ENCODE measurements at places on chromosomes 1 and 21. TPM values are rescaled to one million over a fixed set of nuclear protein-coding genes. Genes with fewer than 3 reads are reported as not detected.

C1orf94 gene
- not detected for total RNA-seq

C1orf185 gene
- not detected for total RNA-seq

FHAD1 gene
- total RNA-seq = 0.42 TPM

C1orf87 gene
- not detected for total RNA-seq

EFNA1 gene
- total RNA-seq = not detected

IL19 gene
- total RNA-seq = not detected

CNR2 gene
- 2.1 TPM for total RNA-seq

MROH9 gene
- not detected for total RNA-seq

SEMA4A gene
- total RNA-seq = 3.9 TPM

UBAP2L gene
- total RNA-seq = 183 TPM

ZNF669 gene
- total RNA-seq = 10.5 TPM

GRCh38 chr21:17853393-17854275, 34.5 kb upstream of the C21orf91 start:
- peaks cover 11% of the 10 kb centered on the region for H3K4me1 ChIP-seq
- H3K4me3 ChIP-seq = no peak overlapping the region
- no peaks in the 10 kb centered on the region for H3K36me3 ChIP-seq
- no peak overlapping the region for H3K27ac ChIP-seq
- DNase-seq = no peak
- peaks cover 8% of the 10 kb centered on the region for H3K27me3 ChIP-seq

- no peak overlapping the region for H3K27ac ChIP-seq
- peaks cover 36% of the 10 kb centered on the region for H3K36me3 ChIP-seq
- peaks cover 35% of the 10 kb centered on the region for H3K4me1 ChIP-seq
- H3K27me3 ChIP-seq = no peaks in the 10 kb centered on the region
Observed at GRCh38 chr1:243819438-243819839, 30.6 kb downstream of the AKT3 start.

DNA sequence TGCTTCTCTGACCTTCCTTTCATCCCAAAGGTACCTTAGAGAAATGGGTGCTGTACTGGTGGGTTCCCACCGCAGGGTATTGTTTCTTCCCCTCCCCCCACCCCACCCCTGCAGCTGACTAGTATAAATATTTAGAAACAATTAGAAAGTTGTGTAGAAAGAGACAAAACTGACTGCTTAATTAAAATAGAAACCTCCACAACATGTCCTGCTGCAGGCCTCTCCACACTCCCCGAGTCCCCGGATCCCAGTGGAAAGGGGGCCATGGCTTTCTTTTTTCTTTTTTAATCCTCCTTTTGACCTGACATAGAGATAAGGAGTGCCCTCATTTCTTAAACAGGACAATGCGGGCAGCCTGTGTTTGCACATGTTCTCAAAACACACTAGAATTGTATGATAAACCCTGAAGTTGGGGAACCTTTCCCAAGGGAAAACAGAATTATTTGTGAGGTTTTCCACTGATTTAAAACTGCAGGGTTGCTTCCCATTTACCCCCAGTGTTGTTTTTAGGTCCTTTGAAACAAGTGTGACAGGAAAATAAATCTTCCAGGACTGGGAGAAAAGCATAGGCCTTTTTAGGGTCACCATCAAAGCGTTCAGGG, 1.7 kb downstream of the RHOU start:
- DNase-seq = no peak
- no peaks in the 10 kb centered on the region for H3K36me3 ChIP-seq
- H3K4me3 ChIP-seq = peak overlapping the region; percentile 72
- H3K27ac ChIP-seq = no peak overlapping the region
- peaks cover 6% of the 10 kb centered on the region for H3K27me3 ChIP-seq
- H3K4me1 ChIP-seq = peaks cover 7% of the 10 kb centered on the region

GRCh38 chr1:70033266-70033873, 172.0 kb downstream of the LRRC40 start:
- no peaks in the 10 kb centered on the region for H3K27me3 ChIP-seq
- no peak for DNase-seq
- H3K36me3 ChIP-seq = no peaks in the 10 kb centered on the region
- no peak overlapping the region for H3K27ac ChIP-seq
- H3K4me3 ChIP-seq = no peak overlapping the region

DNA sequence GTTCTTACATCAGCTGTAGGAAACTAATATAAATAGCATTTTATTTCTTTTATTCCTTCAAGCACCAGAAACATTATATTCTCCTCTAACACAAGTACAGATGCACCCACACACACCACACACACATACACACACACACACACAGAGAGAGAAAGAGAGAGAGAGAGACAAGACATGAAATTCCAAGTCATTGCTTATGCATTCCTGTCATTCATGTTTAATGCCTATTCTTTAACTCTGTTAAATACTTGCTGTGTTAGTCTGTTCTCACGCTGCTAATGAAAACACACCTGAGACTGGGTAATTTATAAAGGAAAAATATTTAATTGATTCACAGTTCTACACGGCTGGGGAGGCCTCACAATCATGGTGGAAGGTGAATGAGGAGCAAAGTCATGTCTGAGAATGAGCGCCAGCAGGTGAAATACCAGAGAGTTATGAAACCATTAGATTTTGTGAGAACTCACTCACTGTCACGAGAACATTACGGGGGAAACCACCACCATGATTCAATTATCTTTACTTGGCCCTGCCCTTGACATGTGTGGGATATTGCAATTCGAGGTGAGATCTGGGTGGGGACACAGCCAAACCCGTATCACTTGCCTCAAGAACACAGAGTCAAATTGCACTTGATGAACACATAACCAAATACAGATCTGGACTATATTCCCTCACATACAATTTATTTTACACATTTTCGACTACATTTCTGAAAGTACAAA, 1058.1 kb upstream of the TMPRSS15 start:
- no peaks in the 10 kb centered on the region for H3K4me1 ChIP-seq
- H3K36me3 ChIP-seq = peaks cover 6% of the 10 kb centered on the region
- H3K27ac ChIP-seq = no peak overlapping the region

DNA sequence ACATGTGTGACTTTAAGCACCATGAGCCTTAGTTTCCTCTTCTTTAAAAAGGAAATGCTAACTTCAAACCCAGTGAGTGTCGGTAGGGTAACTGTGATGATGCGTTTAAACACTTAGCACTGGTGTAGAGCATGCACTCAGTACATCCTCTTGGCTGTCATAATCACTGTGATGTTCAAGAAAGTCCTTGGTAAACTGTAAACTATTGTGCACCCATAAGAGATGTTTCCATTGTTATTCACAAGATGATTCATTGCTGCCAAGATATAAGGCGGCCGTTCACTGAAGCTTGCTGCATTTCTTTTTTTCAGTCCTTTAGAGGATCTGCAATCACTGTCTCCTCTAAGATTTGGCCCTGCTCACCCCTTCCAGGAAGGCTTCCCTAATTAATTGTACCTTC, 61.8 kb upstream of the DAB1 start:
- H3K27ac ChIP-seq = no peak overlapping the region
- no peak for DNase-seq
- no peak overlapping the region for H3K4me3 ChIP-seq
- peaks cover 12% of the 10 kb centered on the region for H3K27me3 ChIP-seq

GRCh38 chr1:174451408-174451807, 3.6 kb downstream of the GPR52 start:
- H3K27me3 ChIP-seq = no peaks in the 10 kb centered on the region
- no peak overlapping the region for H3K27ac ChIP-seq
- H3K36me3 ChIP-seq = no peaks in the 10 kb centered on the region
- no peak overlapping the region for H3K4me3 ChIP-seq
- DNase-seq = no peak

DNA sequence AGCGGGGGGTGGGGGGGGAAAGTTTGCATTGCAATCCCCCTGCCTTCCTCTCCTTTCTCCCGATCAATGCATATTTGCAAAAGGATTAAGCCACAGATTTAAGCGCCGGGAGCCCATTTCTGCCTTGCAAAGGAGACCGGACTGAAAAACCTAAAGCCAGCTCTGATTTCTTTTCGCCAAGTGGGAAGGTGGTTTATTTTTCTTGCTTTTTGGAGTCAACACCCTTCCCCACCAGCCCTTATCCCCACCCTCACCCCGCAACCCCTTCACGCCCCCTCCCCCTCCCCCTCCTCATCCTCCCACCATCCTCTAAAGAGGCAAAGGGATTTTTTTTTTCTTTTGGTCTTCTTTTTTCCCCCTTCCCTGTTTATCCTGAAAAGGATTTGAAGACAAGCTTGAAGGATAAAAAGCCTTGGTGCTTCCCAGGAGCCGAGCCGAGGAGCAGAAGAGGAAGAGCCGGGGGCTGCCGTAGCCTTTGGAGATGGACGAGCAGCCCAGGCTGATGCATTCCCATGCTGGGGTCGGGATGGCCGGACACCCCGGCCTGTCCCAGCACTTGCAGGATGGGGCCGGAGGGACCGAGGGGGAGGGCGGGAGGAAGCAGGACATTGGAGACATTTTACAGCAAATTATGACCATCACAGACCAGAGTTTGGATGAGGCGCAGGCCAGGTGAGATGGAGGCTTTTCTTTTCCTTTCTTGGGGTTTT, 513 bp downstream of the PBX1 start:
- H3K27ac ChIP-seq = peak overlapping the region; percentile 49
- peaks cover 34% of the 10 kb centered on the region for H3K27me3 ChIP-seq
- peak overlapping the region; percentile 81 for H3K4me3 ChIP-seq
- no peak for DNase-seq

GRCh38 chr21:41032541-41032940, 135.4 kb upstream of the BACE2 start:
- no peak overlapping the region for H3K27ac ChIP-seq
- H3K27me3 ChIP-seq = peaks cover 9% of the 10 kb centered on the region
- H3K4me3 ChIP-seq = no peak overlapping the region
- no peak for DNase-seq
- H3K36me3 ChIP-seq = no peaks in the 10 kb centered on the region

- H3K4me3 ChIP-seq = no peak overlapping the region
- H3K36me3 ChIP-seq = no peaks in the 10 kb centered on the region
- peaks cover 17% of the 10 kb centered on the region for H3K27me3 ChIP-seq
Observed at GRCh38 chr1:34587761-34588160, 167.1 kb upstream of the GJB5 start.

DNA sequence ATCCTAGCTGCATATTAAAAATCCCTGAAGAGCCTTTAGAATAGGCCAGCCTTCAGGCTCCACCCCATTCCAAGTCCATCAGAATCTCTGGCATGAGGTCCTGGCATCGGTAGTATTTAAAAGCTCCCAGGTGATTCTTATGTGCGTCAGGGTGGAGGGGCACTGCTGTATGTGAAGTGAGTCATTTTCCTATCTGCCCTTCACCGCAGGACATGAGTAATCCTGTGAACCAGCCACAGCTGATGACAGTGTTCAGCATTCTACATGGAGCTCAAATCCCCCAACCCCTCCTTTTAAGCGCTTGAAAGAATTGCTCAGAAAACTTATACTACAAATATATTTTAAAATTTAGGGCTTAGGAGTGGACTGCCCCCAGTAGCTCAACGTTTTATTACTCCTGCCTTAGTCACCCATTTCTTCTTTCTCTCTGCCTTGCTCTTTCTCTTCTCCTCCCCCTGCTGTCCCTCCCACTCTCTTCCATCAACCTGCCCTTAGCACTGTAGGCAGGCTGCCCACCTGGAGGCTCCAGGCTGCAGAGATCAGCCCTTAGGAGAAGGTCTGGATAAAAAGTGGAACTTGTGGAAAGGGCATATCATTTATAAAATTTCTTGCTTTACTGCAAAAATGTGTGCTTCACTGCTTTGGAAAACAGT, 73.8 kb upstream of the ZNF281 start:
- DNase-seq = peak; percentile 76
- H3K27ac ChIP-seq = peak overlapping the region; percentile 98
- H3K36me3 ChIP-seq = peaks cover 14% of the 10 kb centered on the region
- H3K4me1 ChIP-seq = peaks cover 28% of the 10 kb centered on the region

- H3K27ac ChIP-seq = no peak overlapping the region
- H3K36me3 ChIP-seq = peaks cover 7% of the 10 kb centered on the region
- no peak overlapping the region for H3K4me3 ChIP-seq
- no peak for DNase-seq
- H3K4me1 ChIP-seq = peaks cover 7% of the 10 kb centered on the region
Observed at GRCh38 chr21:44418876-44419230, 36.5 kb upstream of the LRRC3 start.

GRCh38 chr1:117696561-117696960, 90.7 kb downstream of the TENT5C start:
- no peaks in the 10 kb centered on the region for H3K36me3 ChIP-seq
- no peak overlapping the region for H3K4me3 ChIP-seq
- DNase-seq = no peak
- peaks cover 29% of the 10 kb centered on the region for H3K27me3 ChIP-seq

DNA sequence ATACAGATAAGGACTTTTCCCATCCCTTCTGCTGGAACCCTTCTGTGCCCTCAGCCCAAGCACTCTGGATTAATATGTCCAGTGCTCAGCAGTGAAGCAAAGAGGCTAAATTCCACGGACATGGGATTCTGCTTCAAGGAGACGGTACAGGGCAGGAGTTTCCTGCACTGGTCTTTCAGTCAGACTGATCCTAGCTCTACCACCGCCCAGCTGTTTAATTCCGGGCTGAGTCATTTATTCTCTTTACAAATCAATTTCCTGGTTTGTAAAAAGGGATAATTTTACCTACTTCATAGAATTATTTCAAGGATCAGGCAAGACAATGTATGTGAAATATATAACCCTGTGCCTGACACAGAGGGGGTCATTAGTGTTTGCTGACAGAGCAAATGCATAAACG, 41.6 kb upstream of the NRDC start:
- no peak overlapping the region for H3K4me3 ChIP-seq
- H3K27ac ChIP-seq = no peak overlapping the region

DNA sequence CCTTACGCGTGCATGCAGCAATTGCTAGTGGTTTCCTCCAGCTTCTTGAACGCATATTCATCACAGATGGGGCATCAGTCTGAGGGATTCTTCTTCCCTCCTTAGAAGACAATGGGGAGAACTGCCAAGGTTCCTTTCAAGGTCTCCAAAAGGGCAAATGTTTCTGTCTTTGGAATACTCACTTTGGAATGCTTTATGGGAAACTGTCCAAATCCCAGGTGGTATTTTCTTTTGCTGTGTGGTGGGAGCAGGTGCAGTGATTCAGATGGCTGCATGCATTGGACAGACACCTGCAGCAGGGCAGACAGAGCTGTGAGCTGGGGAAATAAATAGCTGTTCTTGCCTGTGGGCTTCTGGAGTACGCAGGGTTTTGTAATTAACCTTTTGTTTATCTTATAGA, 40.5 kb downstream of the URB2 start:
- no peak for DNase-seq
- no peaks in the 10 kb centered on the region for H3K27me3 ChIP-seq
- H3K27ac ChIP-seq = no peak overlapping the region
- no peak overlapping the region for H3K4me3 ChIP-seq
- no peaks in the 10 kb centered on the region for H3K36me3 ChIP-seq
